ENCODE measurements at places on chromosomes 3 and 15.

GRCh38 chr15:59444081-59444835 lies 6.3 kb downstream of the FAM81A start:
- no peak for DNase-seq

DNA sequence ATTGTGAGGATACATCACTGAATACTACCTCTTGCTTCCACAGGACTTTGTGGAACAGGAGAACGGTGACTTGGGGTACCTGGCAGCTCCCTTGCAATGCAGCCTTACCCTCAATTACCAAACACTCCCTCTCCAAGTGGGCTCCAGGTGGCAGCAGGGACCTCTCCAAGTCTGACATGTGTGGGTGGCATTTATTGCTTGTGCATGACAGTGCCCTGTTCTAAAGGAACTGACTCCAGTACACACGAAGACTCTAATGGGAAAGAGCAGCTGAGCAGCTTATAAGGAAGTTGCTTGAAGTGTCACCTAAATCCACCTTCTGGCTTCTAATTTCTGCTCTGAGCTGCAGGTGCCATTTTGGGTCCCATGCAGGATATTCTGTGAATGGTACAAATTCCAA lies 174.1 kb upstream of the SLCO3A1 start:
- no peak for DNase-seq

GRCh38 chr15:100689131-100689899 lies 86.9 kb downstream of the ASB7 start:
- DNase-seq, result no peak

- DNase-seq, result no peak
These were observed 64.0 kb downstream of the FLNB start for GRCh38 chr3:58072052-58072762.

DNA sequence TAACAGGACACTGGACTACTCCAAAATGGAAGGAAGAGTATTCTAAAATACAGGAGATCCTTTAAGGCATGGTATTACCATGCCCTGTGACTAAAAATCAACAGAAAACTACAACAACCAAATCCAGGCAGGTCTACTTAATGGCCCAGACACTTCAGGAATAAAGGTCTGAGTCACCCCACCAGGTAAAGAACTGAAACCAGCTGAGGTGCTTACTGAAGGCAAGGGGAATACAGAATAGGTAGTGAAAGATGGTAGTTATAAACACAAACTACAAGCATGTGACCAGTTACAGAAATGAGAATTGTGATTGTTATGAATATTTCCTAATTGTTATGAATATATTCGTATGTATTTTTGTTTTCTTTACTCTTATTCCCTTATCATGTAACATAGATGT lies 13.4 kb downstream of the IFT57 start:
- DNase-seq, result no peak

DNA sequence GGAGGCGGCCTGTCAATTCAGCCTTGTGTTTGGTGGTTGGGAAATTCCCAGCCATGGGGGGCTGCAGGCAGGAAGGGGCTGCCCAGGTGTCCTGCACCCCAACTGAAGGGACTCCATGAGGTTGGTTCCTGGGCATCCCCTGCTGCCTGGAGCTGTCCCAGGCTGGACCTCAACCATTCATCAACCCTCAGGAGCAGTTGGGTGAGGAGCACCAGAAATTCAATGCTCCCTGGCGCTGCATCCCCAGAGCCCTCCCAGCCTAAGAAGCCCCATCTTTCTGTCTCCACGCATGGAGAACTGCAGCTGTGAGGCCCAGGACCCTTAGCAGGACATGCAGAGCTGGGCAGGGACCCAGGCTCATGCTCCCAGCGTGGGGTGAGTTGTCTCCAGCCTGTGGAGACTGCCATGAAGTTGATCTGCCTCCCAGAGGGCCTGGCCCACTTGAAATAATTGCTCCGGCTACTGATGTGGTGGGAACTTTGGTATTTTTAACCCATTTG lies 8.0 kb upstream of the SEMA3B start:
- DNase-seq, result no peak

GRCh38 chr3:196666001-196666867 lies 26.7 kb downstream of the NRROS start:
- DNase-seq, result no peak

GRCh38 chr15:94230883-94231722 lies at the start of gene MCTP2:
TSS of gene MCTP2 (plus strand) at chr15:94231561. CDS start at chr15:94298266, 66,705 bp downstream.
- peak; percentile 69 for DNase-seq

DNA sequence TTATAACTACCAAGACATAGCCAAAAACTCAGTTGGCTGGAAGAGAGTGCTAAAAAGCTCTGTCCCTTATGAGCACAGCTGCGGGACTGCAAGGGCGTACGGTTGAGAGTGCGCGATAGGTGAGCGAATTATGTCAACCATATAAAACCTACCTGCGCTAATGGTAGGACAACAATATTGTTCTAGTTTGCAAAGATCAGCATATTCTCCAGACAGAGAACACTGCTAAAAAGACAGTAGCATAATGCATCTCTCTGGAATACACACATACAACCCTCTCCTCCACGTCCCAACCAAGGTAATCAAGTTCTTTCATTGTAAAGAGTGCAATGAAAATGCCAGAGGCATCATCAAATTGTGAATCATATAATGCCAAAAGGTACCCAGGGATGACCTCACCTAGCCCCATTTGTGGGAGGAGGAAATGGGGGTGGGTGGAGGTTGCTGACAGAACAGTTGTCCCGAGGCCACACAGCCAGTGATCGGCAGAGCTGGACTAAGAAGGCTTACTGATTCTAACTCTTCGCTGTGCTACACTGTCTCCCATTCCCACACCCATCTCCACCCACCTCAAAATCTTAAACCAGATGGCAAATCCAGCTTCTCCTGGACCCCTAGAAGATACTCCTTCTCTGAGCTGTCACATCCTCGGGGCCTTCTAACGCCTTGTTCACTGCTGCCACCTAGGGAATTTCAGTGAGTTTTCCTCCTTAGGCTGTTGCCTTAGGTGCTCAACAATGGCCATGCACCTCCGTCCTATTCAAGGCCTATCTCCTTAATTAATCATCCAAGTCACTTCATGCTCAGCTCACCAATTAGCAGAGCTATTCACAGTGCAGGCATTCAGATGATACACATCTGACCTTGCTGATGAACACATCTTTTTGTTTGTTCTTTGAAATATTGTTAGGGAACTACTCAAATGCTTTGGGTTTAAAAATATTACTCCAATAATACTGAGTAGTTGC lies 60.7 kb downstream of the RPL22L1 start:
- peak; percentile 14 for DNase-seq

GRCh38 chr3:151918253-151919029 lies 45.0 kb downstream of the SUCNR1 start:
- DNase-seq, result no peak

GRCh38 chr3:131591394-131592014 lies 88.7 kb upstream of the MRPL3 start:
- DNase-seq, result no peak

- no peak for DNase-seq
These were observed 17.2 kb downstream of the TSEN2 start for GRCh38 chr3:12501360-12502020.

DNA sequence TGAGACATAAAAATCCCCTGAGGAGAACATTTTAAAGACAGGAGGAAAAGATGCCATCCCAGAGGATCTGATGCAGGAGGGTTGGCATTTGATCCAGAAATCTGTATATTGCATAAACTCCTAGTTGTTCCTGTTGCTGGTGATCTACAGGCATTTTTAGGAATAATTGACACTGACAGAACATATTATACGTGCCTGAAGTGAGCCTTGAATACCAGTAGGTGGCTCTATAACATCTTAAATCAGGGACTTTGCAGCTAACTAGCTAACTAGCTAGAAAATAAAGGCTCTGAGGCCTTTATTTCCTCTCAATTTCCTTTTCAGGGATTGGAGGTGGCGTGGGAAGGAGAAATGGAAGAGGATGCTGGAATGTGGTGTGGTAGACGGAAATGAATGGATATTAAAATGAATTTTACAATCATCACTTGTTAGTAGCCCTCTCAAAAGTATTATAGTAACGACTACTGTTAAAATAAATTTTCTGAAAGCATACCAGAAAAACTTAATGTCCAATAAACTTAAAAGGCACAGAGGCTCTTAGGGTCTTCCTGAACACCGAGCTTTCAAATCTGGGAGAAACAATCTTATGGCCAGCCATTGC lies 73.8 kb upstream of the ZBED2 start:
- no peak for DNase-seq

DNA sequence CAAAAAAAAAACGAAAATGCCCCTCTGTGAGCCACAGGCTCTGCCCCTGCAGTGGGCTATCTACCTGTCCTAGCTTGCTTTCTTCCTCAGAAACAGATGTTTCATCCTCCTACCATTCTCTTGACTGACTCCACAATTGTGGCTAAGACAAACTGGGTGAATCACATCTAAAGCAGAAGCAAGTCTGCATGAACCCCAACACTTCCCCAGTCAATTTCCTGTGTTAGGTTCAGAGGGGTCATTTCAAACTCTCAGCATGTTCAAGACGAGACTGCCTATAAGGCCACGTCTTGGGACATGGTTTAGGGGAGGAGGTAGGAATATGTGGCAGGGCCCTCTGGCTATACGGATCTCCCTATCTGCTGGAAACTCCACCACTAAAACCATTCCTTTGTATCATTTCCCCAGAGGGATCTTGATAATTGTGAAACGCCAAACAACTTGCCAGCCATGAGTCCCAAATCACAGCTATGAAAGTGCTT lies 28.6 kb upstream of the ANKDD1A start:
- DNase-seq, result no peak

- DNase-seq, result peak; percentile 74
These were observed 89.0 kb upstream of the STRIT1 start for GRCh38 chr3:155382396-155383042.

DNA sequence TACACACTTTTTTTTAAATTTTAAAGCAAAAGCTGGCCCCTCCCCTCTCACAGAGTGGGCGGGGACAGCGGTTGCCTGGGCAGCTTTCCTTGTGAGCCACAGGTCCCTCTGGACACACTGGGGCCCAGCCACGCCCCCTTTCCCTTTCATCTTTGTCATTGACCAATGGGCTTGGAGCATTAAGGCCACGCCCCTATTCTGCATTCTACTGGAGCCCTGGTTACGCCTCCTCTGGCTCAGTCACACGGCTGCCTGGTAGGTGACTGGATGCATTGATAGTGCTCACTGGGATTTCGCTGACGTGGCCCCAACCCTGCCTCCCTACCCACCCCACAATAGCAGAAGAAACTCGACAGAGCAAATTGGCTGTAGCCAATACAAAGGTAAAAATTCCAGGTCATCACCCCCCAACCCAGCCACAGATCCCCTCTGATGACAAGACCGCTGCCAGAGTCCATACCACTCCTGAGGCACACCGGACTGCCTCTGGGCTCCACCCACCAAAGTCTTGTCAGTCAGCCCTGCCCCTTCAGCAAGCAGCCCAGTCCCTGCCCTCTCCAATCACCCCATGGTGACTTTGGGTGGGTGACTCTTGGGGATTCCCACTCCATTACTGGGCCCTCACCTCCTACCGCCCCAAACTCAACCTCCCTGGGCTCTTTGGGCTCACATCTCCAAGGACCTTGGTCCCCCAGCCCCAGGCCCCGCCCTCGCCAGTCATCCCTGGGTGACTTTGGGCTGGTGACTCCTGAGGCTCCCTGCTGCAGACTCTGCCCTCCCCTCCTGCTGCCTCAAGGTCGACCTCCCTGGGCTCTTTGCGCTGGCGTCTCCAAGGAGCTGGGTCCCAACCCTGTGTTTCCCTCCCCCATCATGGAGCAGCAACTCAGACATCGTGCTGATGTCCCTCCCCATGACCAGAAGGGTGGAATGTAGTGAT lies 112.2 kb upstream of the FAN1 start:
- no peak for DNase-seq

GRCh38 chr3:45460361-45460760 lies 72.0 kb downstream of the LARS2 start:
- no peak for DNase-seq

GRCh38 chr3:177692304-177692975 lies 495.2 kb upstream of the TBL1XR1 start:
- DNase-seq, result no peak

GRCh38 chr3:151770956-151771355 lies 37.2 kb downstream of the AADACL2 start:
- no peak for DNase-seq

DNA sequence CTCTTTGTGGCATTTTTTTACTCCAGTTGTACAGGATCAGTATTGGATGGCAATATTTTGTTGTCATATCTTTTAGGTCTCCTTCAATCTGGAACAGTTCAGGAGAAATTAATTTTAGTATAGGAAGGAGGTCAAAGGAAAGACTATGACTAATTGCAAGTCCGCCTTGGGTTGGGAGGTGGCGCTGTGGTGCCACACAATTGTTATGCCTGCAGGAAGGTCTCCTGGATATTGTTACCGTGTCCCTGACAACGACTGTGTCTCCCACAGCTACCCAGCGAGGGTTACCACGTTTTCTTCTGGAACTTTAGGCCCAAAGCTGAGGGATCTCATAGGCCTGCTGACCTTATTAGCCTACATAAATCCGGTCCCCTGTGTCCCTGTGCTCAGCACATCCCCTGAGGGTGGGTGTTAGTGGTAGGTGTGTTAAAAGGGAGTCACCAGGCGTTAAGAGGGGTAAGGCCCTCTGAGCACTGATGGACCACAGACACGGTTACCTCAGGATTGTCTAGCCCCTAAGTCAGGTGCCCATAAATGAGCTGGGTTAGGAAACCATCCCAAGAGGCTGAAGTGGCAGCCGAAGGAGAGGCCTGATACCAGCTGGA lies 31.5 kb downstream of the KCNAB1 start:
- DNase-seq, result peak; percentile 47

DNA sequence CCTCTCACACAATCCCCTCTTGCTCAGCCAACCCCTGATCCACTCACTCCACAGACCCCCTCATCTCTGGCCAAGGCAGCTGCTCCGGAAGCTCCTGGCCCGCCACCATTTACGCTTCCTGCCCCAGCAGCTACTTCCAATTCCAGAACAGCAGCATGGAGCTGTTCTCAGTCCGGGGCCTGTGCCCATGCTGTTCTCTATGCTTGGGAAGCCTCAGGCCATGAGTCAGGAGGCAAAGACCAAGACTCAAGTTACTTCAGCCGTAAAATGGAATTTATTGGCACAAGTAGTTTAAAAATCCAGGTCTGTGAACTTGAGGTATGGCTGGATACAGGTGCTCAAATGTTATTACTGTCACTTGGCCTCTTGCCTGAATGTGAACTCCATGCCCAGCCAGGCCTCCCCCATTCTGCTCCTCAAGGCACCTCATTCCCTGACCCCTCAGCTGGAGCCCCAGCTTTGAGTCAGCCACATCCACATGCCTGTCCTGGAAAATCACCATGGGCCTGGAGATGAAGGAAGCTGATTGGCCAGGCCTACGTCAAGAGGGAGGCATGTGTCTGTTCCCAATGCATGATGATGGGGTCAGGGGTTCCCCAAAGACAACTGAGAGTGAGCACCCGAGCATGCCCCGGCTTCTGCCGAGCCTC lies 31.4 kb upstream of the CACNA2D2 start:
- DNase-seq, result no peak

GRCh38 chr15:66815318-66815717 lies 113.3 kb downstream of the SMAD6 start:
- no peak for DNase-seq
